GM03348 (cell line): ENCODE measurements at places on chromosomes 7 and 10.

- no peak for DNase-seq
Observed at GRCh38 chr7:44698046-44698580, 50.5 kb upstream of the ZMIZ2 start.

- DNase-seq = peak; percentile 34
Observed at GRCh38 chr7:130560972-130561371, 69.1 kb downstream of the MEST start.

DNA sequence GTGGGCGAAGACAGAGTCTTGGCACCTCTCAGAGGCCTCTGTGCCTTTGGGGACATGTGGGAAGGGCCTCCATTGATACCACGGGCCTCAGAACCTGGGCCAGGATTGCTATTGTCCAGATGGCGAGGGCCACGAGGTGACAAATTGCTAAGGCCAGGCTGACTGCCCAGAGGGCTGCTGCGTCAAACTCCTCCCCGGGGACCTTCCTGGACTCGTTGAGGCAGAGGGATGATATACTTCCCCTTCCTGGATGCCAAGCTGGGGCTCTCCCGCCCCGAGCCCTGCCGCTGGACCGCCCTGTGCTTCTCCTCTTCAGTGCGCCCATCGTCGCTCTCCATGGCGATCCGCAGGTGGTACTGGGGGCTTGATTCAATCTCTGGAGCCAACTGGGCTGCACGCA lies 58.9 kb downstream of the LRRC72 start:
- no peak for DNase-seq

DNA sequence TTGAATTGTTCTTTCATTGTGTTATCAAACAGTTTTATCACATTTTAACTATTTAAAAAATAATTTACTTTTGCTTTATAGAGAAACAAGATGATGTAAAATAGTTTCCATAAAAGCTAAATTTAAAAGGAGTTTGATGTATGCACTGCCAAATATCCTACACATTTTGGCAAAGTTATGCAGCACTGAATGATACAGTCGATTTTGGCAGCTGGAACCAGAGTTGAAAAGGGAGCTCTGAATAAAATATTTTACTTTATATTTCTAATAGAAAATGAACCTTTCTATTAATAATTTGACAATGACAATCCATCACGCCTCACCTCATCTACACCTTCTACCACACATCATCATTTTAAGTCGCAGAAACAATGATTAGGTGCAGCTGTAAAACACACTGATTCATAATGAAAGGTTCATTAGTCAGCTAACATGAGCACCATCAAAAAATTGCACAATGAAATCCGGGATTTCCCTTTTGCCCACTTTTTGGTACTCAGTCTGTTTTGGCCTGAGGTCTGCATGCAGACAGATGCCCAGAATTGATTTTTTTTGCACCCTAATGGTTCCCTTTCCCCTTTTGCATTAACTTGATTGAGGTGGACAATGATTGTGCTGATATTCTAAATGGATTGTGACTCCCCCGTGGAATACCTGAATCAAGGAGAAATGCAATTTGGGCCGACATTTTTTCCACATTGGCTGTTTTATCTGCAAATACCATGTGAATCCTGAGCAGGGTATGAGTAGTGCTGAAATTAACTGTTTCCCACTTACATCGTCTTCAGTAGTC lies 105.8 kb downstream of the THSD7A start:
- DNase-seq = no peak

- no peak for DNase-seq
Observed at GRCh38 chr7:78473571-78474301, 675.2 kb downstream of the PHTF2 start.

DNA sequence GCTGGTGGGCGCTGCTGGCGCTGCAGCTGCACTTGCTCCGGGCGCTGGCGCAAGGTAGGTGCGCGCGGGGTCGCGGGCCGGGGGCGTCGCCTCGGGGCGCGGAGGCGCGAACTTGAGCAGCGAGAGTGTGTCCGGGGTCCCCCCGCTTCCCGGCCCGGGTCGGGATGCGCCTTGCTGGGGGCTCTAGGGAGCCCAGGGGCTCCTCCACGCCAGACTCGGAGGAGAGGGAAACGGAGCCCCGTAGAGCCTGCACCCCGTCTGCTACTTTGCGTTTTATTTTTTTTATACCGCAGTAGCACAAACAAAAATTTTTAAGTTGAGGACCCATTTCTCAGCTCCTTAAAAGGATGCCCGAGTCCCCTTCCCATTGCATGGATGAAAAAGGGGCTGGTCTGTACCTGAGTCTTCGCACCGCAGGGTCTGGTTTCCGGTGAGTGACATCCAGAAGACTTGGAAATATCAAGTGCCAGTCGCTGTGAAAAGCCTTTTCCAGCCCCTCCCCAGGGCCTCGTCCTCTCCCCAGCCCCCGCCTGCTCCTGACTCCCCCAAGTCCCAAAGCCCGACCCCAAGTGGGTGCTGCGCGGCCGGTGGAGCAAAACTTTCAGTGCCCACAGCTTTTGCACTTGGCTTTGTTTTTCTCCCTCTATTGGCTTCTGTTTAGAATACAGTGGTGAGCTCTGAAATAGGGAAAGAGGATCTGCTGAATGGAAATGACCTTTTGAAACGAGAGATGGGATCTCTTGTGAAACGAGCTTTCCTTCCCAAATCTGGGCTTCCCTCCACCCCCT lies 973 bp downstream of the SDK1 start:
- DNase-seq = peak; percentile 12

DNA sequence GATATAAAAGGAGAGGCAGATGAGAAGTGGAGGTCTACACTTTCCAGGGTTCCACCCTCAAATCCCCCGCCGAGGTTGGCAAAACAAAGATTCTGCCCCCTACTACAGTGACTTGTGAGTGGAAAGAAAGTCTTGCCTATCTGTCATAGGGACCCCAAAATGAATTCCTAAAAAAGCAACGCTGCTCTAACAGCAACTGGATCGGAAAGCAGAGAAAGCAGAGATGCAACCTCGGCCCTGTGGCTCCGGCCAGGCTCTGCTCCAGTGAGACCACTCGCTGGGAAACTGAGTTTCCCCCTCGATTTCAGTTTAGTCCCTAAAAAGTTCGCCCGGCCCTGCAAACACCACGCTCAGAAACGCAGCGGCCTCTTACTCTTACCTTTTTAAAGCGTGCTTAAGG lies 297.9 kb upstream of the NFE2L3 start:
- DNase-seq = no peak

GRCh38 chr10:3350617-3351258 lies 178.2 kb upstream of the PITRM1 start:
- DNase-seq = no peak

DNA sequence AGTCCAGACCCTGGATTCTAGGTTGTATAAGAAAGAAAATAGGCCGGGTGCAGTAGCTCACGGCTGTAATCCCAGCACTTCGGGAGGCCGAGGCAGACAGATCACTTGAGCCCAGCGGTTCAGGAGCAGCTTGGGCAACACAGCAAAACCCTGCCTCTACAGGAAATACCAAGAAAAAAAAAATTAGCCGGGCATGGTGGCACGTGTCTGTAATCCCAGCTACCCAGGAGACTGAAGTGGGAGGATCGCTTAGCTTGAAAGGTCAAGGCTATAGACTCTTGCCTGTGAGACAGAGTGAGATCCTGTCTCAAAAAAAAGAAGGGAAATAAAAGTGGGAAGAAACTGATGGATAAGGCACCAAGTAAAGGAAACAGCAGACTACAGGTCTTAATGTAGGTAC lies 287.9 kb upstream of the KLF14 start:
- DNase-seq = no peak

GRCh38 chr7:151254316-151254715 lies 5.8 kb upstream of the SMARCD3 start:
- no peak for DNase-seq

DNA sequence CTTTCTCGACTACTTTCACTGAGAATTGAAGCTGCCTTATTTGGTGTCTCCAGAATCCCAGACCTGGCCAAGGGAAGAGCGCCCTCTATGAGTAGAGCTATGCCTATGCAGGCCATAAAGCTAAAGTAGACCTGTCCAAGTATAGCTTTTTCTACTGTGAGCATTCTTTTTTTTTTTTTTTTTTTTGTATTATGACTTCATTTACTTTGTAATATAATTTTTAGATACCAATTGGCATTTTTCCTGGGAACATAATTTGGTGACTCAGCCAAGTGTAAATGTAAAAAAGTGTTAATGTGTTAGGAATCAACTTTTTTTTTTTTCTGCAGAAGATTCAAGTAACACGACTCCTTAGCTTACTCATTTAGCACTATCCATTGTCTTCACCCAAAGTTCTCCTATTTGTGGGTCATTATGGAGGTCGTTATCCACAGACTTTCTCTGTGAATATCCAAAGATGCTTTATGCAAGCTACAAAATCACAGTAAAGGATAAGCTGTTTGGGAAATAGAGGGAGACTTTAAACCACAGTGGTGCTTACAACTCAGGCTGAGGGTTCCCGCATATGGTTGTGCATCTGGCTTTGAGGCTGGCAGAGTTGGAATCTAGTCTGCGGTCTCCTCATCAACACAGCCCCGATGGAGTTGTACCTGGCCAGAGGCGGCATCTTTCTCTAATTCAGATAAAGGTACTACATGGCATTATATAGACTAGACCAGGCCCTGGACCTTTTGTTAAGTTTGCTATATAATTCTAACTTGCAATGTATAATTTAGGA lies 1040.2 kb upstream of the SORCS1 start:
- DNase-seq = peak; percentile 77

DNA sequence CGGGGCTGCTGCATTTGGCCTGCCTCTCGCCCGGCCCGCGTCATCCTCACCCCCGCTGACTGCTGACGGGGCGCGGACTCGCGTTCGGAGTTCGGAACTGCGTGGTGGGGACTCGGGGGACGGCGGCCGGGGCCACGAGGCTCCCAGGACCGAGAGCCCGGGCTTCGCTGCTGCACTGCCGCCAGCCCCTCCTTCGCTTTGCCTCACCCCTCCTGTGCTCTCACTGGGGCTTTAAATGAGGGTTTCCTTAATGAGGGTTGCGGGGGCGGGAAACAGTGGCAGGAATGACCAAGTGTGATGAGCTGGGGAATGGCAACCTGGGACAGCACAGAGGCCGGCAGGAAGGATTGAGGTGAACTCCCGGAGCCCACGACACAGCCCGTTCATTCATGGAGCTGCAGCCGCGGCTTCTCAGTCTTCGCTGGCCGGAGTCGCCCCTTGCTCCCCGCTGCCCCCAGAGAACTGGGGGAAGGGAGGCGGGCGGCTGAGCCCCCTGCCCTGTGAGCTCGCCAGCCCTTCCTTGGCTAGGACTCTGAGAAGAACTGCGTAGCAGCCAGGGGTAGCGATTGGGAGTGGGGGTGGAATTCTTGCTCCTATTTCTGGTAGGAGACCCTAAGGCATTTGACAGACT lies 1.5 kb upstream of the LRRC4 start:
- peak; percentile 60 for DNase-seq

DNA sequence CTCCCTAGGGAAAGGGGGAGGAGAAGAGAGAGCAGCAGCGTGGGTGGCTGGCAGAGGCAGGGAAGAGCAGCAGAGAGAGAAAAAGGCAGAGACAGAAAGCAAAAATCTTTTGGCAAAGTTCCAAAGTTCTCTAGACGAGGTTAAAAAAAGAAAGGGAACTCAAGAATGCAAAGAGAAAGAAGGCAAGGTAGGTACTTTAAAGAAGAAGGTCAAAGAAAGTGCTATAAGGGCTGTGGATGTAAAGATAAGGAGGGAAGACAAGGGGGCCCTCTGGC lies 20.2 kb upstream of the OPTN start:
- no peak for DNase-seq

GRCh38 chr7:101308245-101309085 lies 13.1 kb downstream of the IFT22 start:
- peak; percentile 46 for DNase-seq

- no peak for DNase-seq
Observed at GRCh38 chr7:134936893-134937510, 49.3 kb upstream of the AGBL3 start.
